ENCODE measurements at places on chromosomes 11 and 22.
A peak's percentile ranks its signal among the peaks of the same experiment; 100 is the strongest.

DNA sequence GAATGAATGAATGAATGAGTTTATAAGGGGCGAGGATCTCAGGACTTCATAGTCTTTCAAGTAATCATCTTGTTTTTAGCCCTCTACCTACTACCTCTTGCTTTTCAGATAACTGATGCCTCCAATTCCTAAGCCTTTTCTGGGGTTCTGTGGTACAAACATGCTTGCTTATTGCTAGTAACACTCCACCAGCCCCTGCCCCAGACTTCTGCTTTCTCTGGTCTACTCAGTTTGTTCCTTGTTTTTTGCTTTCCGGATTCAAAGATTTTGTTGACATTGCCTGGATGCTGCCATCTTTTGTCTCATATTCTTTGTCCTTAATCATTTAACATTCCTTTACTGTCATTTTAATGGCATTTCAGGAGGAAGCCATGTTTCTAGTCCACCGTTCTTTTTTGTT, 8.9 kb upstream of the TMEM9B start:
- no peak for DNase-seq

- DNase-seq: no peak
These were observed 56.5 kb upstream of the PRR5 start for GRCh38 chr22:44645531-44645930.

- no peak for DNase-seq
These were observed 225.0 kb downstream of the BLID start for GRCh38 chr11:121890946-121891515.

GRCh38 chr22:42515896-42516295, 3.7 kb downstream of the RRP7A start:
- DNase-seq: no peak

- no peak for DNase-seq
These were observed 94.1 kb downstream of the KCNQ1 start for GRCh38 chr11:2538951-2539350.

GRCh38 chr11:127424661-127425060, 424.1 kb upstream of the KIRREL3 start:
- no peak for DNase-seq

- DNase-seq: no peak
These were observed 18.9 kb downstream of the AP1B1 start for GRCh38 chr22:29369460-29369859.

- DNase-seq: no peak
These were observed 80.5 kb downstream of the MYO7A start for GRCh38 chr11:77208535-77208934.

GRCh38 chr11:95505927-95506426, 275.0 kb upstream of the SESN3 start:
- DNase-seq: peak; percentile 17

GRCh38 chr22:44879301-44879680, 126.9 kb downstream of the ARHGAP8 start:
- DNase-seq: no peak

- DNase-seq: no peak
These were observed 1.8 kb upstream of the MUC15 start for GRCh38 chr11:26573896-26574295.

DNA sequence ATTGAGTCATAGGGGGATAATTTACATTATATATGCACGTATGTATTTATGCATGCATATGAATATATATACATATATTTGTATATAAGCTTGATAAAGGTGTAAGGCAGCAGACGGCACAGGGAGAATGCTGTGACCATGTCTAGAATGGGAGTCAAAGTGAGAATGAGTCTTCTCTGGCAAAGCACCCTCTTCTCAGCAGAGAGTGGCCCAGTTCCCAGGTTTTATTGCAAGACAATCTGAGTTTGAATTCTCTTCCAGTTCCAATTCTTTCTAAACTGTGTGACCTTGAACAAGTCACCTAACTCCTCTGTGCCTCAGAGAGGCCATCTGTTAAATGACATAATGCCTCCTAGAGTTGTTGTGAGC, 13.8 kb downstream of the EHF start:
- no peak for DNase-seq

DNA sequence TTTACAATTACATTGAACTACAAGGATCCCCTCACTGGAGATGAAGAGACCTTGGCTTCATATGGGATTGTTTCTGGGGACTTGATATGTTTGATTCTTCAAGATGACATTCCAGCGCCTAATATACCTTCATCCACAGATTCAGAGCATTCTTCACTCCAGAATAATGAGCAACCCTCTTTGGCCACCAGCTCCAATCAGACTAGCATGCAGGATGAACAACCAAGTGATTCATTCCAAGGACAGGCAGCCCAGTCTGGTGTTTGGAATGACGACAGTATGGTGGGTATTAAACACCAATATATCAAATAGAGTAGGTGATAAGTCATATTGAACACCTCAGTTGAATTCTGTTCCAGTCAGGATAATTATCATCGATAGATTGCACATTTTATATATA, 4.4 kb downstream of the FBXO7 start:
- DNase-seq: no peak

DNA sequence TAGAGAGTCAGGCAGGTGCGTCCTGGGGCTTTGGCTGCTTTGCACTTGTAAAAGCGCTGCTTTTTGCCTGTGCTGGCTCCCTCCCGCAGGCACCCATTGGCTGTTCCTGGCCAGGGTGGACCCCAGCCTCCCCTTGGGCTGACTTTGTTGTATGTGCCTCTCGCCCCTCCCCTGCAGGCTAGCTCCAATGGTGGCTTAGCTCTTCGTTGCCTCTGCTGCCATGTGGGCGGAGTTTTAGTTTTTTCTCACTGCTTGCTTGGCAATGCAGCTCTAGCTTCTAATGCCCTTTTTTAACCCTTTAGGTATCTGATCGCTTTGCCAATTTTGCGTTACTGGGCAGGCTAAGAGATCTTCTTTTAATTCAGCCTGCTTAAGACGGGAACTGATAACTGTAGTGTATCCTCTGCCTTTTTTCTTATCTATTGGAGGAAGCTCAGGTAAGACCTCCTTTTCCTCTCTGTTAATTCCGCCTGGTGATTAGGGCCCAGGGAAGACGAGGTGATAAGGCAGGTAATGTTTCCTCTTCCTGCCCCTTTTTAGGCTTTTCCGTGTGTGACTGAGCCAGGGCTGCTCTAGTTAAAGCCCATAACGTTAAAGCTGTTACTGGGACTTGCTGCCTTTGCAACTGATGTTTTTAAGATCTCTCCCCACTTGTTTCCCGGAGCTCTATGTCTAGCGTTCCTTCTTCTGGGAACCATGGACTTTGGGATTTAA, 11.7 kb upstream of the GLYATL1 start:
- DNase-seq: no peak

- no peak for DNase-seq
These were observed 251.4 kb downstream of the BLID start for GRCh38 chr11:121864660-121865059.

DNA sequence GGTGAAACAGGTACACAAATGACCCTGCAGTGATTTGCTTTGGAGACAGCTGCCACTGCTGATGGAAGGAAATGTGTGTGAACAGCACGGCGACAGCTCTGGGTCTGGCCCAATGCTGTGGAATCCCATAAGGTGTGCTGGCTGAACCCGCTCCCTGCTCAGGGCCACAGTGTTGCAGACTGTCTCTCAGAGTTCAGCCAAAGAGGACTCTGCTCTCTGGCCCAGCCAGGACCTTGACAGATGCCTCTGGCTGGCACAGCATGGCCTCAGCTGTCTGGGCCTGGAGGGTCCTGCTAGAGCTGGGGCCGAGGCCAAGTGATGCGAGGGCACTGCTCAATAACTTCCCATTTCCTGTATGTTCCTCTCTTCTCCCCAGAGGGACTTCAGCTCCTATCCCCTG, 5.3 kb upstream of the ABCC8 start:
- no peak for DNase-seq

DNA sequence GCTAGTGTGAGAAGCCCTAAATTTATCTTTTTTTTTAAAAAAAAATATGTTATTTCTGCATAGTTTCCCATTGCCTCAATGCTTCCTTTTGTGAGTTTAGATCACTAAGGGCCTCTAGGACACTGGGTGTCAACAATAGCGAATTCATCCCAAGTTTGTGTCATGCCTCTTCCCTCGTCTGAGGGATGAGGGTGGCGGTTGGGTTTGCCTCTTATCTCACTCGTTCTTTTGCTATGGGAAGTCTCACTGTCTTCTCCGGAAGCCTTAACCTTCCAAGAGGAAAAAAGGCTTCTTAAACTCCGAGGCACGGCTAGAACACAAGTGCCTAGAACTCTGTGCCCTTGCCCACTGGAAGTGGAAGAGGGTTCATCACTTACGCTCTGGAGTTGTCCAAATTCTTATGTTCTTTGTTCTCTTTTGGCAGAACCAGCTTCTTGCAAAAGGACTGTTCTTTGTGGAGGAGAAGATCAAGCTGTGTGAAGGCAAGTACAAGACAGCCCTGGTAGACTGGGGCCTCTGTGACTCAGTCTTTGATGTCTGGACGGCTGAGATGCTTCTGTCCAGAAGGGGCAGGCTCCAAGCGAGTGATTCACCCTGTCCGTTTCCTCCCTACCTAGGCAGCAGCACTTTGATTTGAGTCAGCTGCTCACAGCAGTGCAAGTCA, 78.5 kb downstream of the TRAF6 start:
- DNase-seq: peak; percentile 74

GRCh38 chr11:12724301-12725054, 50.3 kb downstream of the TEAD1 start:
- DNase-seq: peak; percentile 86

DNA sequence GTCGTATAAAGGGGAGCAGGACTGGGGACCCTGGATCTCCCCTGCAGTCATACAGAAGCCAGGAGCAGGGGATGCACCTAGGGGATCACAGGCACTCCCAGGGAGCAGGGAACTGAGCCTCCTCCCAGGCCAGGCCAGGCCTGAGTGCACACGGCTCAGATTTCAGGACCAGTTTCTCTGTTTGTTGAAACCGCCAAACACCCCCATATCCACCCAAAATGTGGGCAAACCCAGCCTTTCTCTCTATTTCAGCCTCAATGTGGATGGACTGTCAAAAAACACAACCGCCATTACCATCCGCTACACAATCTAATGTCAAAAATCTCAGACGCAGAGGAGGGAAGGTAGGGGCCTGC, 17.5 kb downstream of the MN1 start:
- DNase-seq: no peak

DNA sequence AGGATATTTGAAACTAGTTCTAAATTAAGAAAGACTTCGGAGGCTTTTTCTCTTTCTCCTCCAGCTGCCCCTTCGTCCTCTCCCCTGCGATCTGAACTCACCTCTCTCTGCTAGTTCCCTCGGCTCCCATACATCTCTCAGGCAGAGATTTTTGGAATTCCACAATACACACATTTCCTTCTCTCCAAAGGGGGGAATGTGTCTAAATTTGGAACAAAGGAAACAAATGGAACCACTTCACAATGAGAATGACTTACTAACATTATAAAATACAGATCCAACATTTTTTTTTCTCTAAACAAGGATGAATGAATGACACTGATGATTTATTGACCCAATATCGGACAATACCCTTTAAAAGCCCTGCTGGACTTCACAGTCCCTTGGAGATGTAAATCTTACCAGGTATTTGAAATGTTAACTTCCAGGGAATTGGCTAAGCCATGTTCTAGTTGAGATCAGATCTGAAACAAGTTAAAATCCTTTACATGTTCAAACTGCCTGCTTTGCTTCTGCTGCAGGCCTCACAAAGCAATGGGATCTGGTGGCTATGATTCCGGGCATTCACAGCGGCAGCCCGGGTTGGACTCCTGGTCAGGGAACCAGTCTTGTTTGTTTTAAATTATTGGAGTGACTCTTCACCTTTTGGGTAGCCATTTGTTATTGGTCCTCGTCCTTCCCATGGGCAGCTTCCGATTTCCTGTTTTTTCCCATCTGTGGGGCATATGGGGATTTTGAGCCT, 20.5 kb upstream of the GSTP1 start:
- DNase-seq: no peak

- DNase-seq: no peak
These were observed 6.1 kb downstream of the CAPN5 start for GRCh38 chr11:77072851-77073327.

- no peak for DNase-seq
These were observed 112.0 kb upstream of the OR5AK2 start for GRCh38 chr11:56876621-56877275.

GRCh38 chr11:126254819-126255218, 13.9 kb downstream of the SRPRA start:
- DNase-seq: no peak

GRCh38 chr11:90874986-90875385, 652.1 kb upstream of the CHORDC1 start:
- DNase-seq: no peak

DNA sequence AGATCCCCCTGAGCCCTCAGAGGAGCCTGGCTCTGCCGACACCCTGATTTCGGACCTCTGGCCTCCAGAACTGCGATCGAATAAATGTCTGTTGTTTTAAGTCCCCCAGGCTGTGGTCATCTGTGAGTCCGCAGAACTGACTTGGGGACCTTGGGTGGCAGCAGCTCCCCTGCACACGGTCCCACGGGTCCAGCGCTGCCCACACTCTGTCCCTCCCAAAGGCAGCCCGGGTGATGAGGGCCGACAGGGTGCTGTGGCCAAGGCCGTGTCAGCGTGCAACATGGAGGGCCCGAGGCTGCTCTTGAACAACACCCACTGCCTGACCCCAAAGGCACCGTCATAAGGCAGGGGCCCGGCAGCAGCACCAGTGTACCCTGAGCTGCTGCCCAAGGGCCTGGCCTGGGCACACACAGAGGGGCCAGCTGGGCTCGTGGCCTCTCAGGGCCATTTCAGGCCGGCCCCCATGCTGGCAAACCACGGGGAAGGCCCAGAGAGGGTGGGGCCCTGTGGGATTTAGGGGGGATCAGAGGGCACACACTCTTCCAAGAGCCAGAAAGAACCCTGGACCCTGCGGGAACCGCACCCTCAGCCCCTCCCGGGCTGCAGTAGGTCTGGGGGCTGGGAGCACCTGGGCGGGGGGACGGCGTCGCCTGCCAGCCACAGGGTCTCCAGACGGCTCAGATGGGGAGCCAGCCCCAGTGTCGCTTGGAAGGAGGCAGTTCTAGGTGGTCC, 77.1 kb upstream of the PRR5 start:
- DNase-seq: no peak

DNA sequence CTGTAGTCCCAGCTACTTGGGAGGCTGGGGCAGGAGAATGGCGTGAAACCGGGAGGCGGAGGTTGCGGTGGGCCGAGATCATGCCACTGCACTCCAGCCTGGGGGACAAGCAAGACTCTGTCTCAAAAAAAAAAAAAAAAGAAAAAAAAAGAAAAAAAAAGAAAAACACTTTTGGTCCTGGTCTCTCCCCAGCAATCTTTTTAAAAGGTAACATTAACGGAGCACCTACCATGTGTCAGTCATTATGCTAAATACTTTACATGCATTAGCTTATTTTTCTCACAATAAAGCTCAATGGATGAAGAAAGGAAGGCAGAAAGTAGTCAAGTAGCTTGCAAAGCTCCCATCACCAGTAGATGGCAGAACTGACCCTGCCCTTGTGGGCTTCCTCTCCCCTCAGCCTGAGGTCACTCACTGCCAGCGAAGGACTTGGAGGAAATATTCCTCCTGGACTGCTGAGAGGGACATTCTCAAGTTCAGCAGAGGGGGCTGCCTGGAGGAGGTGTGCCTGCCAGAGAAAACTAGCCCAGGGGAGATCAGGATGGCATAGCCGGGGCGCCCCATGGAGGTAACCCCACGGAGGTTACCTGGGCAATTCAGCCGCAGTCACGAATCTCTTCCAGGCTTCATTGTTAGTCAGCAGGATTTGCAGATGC, 15.5 kb downstream of the APOL3 start:
- DNase-seq: no peak

- DNase-seq: no peak
These were observed 21.2 kb downstream of the TBRG1 start for GRCh38 chr11:124643605-124644425.
